Smooth muscle cell of the pulmonary artery (primary cell): ENCODE measurements at places on chromosomes 7 and 10. TPM values are rescaled to one million over a fixed set of nuclear protein-coding genes. Genes with fewer than 3 reads are reported as not detected.

The PTF1A gene
- not detected in 2 replicates for total RNA-seq

The EPHB6 gene
- 1.7 and 18.4 TPM in 2 replicates for total RNA-seq

The NUTM2E gene
- total RNA-seq: not detected in 2 replicates

The GRID2IP gene
- 0.07 TPM in 1 of 2 replicates, not detected in the other for total RNA-seq

The PAPSS2 gene
- total RNA-seq: 160 TPM in 2 replicates

The SNX10 gene
- 0.07 TPM in 1 of 2 replicates, not detected in the other for total RNA-seq

The VAX1 gene
- total RNA-seq: not detected in 2 replicates

The TIAL1 gene
- 38.8 and 42.2 TPM in 2 replicates for total RNA-seq
